RCC 7860 (cell line): ENCODE measurements at places on chromosomes 2 and 18.

GRCh38 chr18:13237641-13238040 is 19.1 kb downstream of the LDLRAD4 start:
- DNase-seq: no peak

DNA sequence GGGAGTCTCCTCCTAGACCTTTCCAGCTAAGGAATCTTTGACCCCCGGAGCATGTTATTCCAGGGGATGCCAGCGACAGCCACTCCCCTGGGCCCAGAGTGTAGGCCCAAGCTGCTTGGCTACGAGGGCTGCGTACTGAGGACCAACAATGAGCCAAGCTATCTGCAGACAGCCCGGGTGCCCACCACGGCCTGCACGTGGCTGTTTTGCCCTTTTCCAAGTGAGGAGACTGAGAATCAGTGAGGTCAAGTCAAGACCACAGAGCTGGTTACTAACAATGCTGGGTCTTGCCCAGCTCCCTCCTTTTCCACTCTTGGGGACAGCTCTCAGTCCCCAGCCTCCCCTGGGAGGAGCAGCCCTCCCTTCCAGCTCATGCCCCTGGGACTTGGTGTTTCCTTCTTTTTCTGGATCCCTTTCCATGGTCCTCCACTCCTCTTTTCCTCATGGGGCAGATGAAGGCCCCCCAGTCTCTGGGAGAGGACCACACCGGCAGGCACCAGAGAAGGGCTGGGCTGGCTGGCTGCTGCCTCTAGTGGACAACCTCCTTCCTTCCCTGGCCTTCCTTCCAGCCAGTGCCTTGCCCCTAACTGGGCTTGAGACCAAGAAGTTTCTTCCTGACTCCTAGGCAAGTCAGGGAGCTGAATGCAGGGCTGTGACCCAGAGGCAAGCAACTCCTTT is 550 bp upstream of the MALL start:
- no peak for DNase-seq

DNA sequence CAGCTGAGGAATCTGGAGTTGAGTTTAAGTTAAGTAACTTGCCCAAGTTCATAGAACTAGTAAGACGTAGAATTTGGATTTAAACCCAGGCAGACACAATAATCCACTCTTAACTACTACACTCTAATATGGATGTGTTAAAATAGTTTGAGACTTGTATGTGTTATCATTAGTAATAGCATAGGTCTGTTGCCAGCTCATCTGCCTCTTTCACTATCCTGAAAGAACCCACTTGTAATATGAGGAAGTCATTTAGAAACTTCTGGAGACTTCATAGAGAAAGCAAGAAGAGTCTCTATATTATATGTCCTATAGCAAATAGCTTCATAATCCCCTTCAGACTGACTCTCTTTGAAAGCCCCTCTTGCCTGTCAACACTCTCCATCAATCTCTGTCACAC is 43.0 kb upstream of the ACADL start:
- DNase-seq: no peak

DNA sequence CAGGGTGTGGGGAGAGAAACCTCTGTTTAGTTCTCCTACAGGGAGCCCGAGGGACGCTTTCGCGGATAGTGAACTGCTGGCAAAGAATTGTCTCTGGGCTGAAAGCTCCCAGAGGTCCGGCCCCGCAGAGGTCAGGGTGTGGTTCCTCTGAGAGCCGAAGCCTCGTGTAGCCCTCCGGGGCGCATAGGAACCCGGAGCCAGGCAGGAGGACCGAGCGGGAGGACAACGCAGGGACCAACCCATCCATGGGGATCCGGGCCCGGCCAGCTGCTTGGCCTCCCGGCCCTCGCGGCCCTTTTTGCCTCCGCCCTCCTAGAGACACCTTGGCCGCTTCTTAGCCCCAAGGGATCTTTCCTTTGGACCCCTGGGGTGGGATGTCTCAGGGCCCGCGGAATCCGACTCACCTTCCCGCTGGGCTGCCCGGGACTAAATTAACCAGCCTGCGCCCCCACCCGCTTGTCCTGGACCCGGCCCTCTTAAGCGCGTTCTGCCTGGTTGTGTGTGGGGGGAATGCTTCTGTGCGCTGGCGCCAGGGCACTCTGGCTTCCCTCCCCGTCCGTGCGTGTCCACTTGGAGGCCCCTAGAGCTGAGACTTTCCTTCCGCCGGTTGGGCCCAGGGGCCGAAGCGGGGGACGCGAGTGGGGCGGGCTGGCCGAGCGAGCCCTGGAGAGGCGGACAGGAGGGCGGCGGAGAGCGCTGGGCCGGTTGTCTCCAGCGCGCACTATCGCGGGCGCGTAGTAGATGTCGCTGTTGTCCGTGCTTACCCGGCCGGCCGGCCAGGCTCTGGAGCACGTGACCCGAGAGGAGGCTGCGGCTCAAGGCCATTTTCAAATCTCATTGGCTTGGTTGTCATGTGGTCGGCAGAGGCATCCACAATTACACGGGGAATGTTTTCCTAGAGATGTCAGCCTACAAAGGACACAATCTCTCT is at the start of gene HOXD10:
TSS of gene HOXD10 (plus strand) at position 896 of the 931 bp plus-strand sequence. CDS start 56 bp downstream, outside the sequence.
- DNase-seq: no peak
